ENCODE measurements at places on chromosomes 7 and 10.

GRCh38 chr10:13758312-13758711, 171.5 kb downstream of the PRPF18 start:
- DNase-seq = no peak

GRCh38 chr10:108469940-108470339, 1305.4 kb upstream of the SORCS1 start:
- DNase-seq = no peak

GRCh38 chr10:100184426-100184825, 1.4 kb downstream of the ERLIN1 start:
- DNase-seq = no peak

DNA sequence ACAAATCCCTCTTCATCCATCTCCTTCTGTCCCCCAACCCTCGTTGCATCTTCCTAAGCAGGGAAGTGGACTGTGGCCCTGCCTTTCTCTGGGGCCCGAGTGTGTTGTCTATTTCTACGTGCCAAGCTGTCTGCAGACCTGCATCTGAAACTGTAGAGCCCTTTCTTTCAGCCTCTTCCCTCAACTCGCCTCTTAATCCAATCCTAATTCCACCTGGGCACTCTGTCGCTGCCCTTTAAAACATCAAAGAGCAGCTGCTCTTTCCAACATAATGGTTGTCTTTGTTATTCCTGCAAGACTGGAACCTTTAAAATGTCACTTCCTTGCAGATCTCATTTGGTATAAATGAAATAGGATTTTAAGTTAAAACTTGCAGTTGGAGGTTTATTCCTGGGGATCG, 21.5 kb upstream of the ADAM12 start:
- no peak for DNase-seq

DNA sequence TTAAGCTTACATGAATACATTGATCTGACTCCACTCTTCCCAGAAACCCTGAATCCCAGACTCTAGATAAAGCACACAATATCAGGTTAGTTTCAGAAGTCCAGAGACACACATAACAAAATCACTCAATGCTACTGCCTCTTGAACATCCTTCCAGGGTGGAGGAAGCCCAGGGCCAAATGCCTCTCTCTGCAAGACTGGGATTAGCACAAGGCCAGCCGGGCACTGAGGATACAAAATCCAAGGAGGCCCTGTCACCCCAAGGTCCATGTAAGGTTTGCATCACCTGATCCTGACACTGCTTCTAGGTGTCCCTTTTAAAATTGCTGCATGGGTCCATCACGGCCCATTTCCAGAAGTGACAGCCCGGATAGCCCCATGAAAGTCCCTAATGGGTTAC, 2.6 kb upstream of the PLXNA4 start:
- no peak for DNase-seq

DNA sequence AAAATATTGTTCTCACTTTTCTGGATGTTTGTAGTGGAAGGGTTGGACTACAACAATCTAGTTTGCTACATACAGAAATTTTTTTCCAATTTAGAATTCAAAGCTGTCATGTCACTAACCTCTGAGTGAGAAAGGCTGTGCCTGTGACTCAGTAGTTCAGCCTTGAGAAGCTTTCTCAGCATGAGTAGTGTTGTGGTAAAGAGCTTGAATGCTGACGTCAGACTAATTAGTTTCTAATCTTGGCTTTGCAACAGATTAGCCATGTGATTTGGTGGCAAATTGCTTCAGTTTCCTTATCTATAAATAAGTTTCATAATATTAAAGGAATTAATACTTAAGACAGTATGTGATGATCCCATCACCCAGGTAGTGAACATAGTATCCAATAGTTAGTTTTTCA, 83.8 kb downstream of the ABCA13 start:
- DNase-seq = no peak

GRCh38 chr10:44980309-44981171, 1.9 kb upstream of the DEPP1 start:
- DNase-seq = no peak

DNA sequence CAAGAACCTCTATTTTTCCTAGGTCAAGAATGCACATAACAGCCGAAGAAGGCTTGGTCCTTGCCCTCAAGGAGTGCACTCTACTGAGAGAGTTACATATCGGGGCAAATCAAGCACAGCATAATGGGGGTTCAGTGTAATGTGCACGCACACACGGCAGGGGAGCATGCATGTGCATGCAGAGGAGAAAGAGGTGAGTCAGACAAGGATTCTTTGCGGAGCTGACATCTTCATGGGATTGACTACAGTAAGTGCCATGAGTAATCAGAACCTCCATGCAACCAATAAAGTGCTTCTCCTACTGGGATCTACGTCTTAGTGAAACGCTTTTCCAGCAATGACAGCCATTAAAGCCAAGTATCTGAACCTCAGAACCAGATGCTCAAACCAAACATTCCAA, 123.6 kb downstream of the RNF216 start:
- DNase-seq = no peak

- DNase-seq = no peak
These were observed at the start of gene CDCA7L for GRCh38 chr7:21945454-21946221. Gene CDCA7L, minus strand, starts transcription at chr7:21945899. Its CDS starts 95 bp downstream, at chr7:21945804.

- no peak for DNase-seq
These were observed 45.7 kb downstream of the SKIDA1 start for GRCh38 chr10:21479570-21480315.

Data from stimulated activated CD4-positive, alpha-beta T cell treated with anti-CD3 and anti-CD28 coated beads, Interleukin-1b, Interleukin-23, amount 100 ng/mL, for 1 hour (primary cell).